SK-N-SH (cell line): ENCODE measurements at places on chromosomes 13 and 19. TPM values are rescaled to one million over a fixed set of nuclear protein-coding genes. Genes with fewer than 3 reads are reported as not detected.

Gene ASF1B
- 17.8 and 19.0 TPM in 2 replicates for polyA plus RNA-seq

Gene NDUFA13
- polyA plus RNA-seq = 1,643 and 1,828 TPM in 2 replicates

Gene KLK4
- not detected in 2 replicates for polyA plus RNA-seq

Gene CEACAM18
- not detected in 2 replicates for polyA plus RNA-seq

Gene PDCD5
- 122 and 188 TPM in 2 replicates for polyA plus RNA-seq

Gene CCDC70
- polyA plus RNA-seq = not detected in 2 replicates

Gene RYR1
- polyA plus RNA-seq = under 0.01 TPM in 2 replicates

Gene NLRP9
- polyA plus RNA-seq = not detected in 2 replicates

Gene NLRP7
- polyA plus RNA-seq = not detected in 2 replicates

Gene PRKCG
- 0.08 and 0.26 TPM in 2 replicates for polyA plus RNA-seq

Gene C2CD4C
- 0.19 and 0.23 TPM in 2 replicates for polyA plus RNA-seq

Gene CBY2
- polyA plus RNA-seq = not detected in 2 replicates

Gene LGALS4
- 0.21 and 0.58 TPM in 2 replicates for polyA plus RNA-seq

Gene PSG6
- polyA plus RNA-seq = 0.05 TPM in 1 of 2 replicates, not detected in the other

Gene ZNF724
- polyA plus RNA-seq = 0.56 and 0.57 TPM in 2 replicates

Gene ZFP82
- polyA plus RNA-seq = 2.1 and 2.8 TPM in 2 replicates

Gene CD209
- not detected in 2 replicates for polyA plus RNA-seq

Gene FCER2
- polyA plus RNA-seq = not detected in 2 replicates

Gene PSG5
- 70.3 and 133 TPM in 2 replicates for polyA plus RNA-seq

Gene ZNF667
- 3.2 and 5.0 TPM in 2 replicates for polyA plus RNA-seq

Gene ZNF444
- polyA plus RNA-seq = 21.8 and 23.2 TPM in 2 replicates

Gene KMT2B
- polyA plus RNA-seq = 18.2 and 29.2 TPM in 2 replicates

Gene CYP2A6
- polyA plus RNA-seq = not detected in 2 replicates

Gene NXNL1
- not detected in 2 replicates for polyA plus RNA-seq

Gene ZNF99
- not detected in 2 replicates for polyA plus RNA-seq
